Activated naive CD4-positive, alpha-beta T cell treated with anti-CD3 and anti-CD28 coated beads, Interleukin-2, amount 50 U/mL, for 16 hours (primary cell): ENCODE measurements at places on chromosomes 6 and 20.

DNA sequence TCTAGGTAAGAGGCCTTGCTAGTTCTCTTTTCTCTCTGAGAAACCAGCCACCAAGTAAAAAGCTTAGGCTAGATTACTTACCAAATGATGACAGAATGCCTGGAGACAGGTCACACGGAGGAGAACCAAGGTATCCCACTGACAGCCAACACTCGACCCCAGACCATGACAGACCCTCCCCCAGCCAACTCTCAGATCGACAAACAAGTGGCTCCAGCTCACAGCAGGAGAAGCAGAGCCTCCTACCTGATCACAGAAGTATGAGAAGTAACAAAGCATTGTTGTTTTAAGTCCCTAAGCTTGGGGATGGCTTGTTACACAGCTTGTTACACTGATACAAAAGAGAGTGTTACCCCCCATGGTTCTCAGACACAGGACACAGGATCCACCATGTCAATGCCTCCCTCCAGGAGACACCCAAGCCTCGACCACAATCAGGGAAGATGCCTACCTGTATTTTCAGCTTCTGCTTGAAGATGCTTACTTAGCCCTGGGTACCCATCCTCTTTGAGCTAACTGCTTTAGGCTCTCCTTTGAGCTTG lies 423.8 kb upstream of the JARID2 start:
- DNase-seq, result no peak

- no peak for DNase-seq
These were observed 146.5 kb downstream of the ZDHHC14 start for GRCh38 chr6:157527471-157527907.

DNA sequence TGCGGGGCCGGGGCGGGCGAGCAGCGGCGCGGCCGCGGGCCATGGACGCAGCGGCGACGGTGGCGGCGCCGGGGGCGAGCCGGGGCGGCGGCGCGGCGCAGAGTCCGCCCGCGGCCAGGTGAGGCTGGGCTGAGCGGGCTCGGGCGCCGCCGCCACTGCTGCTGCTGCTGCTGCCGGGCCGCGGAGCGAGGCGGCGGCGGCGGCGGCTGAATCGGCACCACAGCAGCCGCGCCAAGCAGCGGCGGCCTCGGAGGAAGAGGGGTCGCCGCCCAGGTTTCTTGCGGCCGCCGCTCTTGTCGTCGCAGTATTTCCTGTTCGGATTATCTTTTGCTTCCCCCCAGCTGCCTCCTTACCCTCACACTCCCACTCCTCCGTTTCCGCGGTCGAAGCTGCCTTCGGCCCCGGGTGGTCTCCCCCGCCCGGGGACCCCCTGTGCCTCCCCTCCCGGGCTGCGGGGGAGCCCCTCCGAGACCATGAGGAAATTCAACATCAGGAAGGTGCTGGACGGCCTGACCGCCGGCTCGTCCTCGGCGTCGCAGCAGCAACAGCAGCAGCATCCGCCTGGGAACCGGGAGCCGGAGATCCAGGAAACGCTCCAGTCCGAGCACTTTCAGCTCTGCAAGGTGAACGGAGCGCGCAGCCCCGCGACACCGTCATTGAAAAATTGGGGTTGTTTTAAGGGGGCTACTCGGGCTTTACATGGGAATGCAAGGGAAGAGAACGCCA lies at the start of gene STXBP5:
STXBP5 (plus strand) TSS at position 358 of the 726 bp plus-strand sequence; CDS start at position 474, 116 bp downstream.
- peak; percentile 29 for DNase-seq

GRCh38 chr6:2141644-2142290 lies 103.6 kb downstream of the GMDS start:
- no peak for DNase-seq

GRCh38 chr20:12605751-12606150 lies 403.0 kb upstream of the SPTLC3 start:
- DNase-seq, result no peak

DNA sequence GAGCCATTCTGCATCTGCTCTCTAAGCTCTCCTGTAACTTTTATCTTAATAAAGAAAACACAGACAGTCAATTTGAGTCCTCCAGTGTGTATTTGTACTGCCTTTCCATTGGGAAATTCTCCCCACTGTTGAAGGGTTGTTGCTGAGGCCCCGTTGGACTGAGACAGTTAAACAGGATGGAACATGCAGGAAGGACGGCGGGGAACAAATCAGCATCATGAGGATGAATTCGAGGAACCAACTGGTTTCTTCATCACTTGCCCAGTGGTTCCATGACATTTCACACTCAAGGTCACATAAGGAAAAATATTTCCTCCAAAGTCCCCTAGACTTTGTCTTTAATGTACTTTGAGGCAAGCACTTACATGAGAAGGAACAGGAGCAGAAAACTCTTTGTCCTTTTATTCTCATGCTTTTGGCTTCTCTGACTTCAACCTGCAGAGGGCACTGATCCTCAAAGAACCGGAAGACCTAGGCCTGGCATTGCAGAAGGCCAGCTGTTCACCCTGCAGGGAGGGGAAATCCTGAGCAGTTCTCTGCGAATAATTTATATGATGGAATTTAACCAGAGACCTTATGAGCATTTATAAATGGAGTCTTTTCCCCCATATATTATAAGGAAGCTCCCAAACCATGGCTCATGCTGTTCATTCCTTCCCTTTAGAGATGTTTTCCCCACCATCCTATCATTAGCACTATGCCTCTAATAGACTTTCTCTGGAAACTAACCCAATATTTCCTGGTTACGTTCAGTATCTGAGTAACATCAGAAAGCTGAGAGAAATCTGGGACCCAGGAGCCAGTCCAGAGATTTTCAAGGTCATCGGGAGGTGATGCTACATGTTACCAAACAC lies 55.2 kb upstream of the ADGRF1 start:
- no peak for DNase-seq

- peak; percentile 16 for DNase-seq
These were observed 306.9 kb downstream of the DHX35 start for GRCh38 chr20:39268981-39269461.
